ENCODE measurements at places on chromosomes 6 and 20. TPM values are rescaled to one million over a fixed set of nuclear protein-coding genes. Genes with fewer than 3 reads are reported as not detected.

Gene KIAA1755
- 14.7 TPM for total RNA-seq

Gene PHACTR1
- 2.3 TPM for total RNA-seq

Gene PRRT1
- total RNA-seq, result 4.8 TPM

Gene MUC22
- not detected for total RNA-seq

Gene DZANK1
- 2.0 TPM for total RNA-seq

Gene CLVS2
- total RNA-seq, result 0.50 TPM

Gene KHDC1L
- not detected for total RNA-seq

Gene LRRC73
- 0.16 TPM for total RNA-seq

Gene GPSM3
- total RNA-seq, result 12.9 TPM

Gene TM9SF4
- total RNA-seq, result 21.4 TPM

Gene PLEKHG1
- total RNA-seq, result 14.7 TPM

Gene KCNS1
- total RNA-seq, result not detected

DNA sequence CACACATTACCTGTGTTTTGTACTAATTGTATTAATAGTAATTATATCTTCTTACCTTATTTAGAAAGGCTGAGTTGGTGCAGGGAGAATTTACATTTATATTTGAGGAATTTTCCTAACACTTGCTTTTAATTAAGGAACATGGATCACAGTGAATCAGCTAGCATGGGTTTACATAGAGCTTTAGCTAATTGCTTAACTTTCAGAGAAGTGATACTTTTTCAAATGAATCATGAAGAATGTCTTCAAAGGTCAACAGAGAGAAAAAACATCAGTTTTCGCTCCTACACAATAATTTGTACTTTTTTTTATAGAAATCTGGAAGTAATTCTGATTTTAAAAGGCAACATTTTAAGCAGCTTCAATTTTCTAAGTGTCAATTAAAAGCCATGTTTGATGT lies 195.0 kb upstream of the HEY2 start:
- ATAC-seq, result no peak

- ATAC-seq, result no peak
These were observed 190.8 kb downstream of the GMDS start for GRCh38 chr6:2054516-2055067.

DNA sequence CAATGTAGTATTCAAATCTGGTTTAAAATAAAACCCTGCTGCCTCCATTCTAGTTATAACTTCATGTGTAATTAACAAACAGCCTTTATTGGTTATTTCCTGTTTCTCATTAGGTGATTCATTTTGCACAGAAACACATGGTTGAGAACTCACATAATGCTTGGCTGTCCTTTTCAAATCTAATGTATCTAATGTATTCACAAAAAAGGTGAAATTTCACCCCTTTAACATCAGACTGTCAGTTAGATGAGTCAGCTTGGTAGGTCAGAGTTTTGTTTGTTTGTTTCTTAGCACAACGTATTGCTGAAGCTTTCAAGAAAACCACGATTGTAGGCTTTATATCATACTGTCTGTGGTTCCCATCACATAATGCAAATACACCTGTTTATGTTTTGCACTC lies 78.7 kb upstream of the TMEM30A start:
- no peak for ATAC-seq

- ATAC-seq, result no peak
These were observed 21.6 kb upstream of the TRIM27 start for GRCh38 chr6:28945349-28945748.

DNA sequence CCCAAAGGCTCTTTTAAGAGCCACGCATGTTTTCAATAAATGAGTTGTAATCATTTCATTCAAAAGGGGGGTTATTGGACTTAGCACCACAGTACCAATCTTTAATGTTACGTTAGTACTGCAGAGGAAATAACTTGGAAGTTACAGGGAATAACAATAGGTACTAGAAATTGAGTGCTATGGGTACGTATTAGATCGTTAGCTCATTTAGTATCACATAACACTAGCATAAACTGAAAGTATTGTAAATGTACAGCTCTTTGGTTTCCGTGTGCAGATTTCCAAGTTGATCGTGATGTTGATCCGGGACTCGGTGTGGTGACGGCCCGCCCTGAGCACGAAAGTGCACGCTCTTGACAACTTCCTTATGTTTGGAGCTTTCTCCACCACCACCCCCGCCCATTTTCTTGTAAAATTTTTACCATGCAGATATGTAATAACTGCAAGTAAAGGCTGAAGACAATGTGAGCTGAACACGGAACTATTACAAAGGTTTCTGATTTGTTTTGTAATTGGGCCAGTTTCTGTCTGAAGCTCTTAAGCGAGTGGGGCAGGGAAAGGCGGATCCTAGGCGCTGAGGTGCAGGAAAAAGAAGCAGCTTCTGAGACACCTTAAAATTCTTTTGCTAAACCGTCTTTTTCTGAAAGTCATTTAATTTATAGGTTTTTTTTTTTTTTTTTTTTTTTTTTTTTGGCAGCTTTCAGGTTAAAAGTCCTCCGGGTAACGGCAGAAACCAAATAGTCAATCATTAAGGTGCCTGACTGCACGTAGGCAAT lies 71.5 kb downstream of the HFE start:
- ATAC-seq, result no peak

- ATAC-seq, result peak; percentile 51
These were observed 153.0 kb downstream of the BCAS1 start for GRCh38 chr20:53917145-53918019.

DNA sequence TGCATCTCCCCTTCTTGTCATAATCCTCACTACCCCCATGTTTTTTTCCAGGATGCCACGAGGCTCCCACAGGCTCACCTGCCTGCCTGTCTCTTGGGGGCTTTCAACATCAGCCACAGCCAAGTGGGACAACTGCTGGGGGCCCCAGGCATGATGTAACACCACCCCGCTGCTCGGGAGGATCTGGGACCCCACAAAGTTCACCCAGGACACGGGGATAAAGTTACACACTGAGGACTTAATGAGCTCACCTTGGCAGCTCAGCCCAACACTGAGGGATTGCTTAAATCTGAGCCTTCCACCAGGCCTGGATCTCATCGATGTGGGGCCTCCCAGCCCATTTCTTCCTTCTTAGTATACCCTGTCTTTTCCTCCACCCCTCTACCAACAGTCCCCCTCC lies 56.4 kb upstream of the NNAT start:
- no peak for ATAC-seq

- peak; percentile 96 for ATAC-seq
These were observed 29.6 kb downstream of the RAMACL start for GRCh38 chr6:166556863-166557322.

DNA sequence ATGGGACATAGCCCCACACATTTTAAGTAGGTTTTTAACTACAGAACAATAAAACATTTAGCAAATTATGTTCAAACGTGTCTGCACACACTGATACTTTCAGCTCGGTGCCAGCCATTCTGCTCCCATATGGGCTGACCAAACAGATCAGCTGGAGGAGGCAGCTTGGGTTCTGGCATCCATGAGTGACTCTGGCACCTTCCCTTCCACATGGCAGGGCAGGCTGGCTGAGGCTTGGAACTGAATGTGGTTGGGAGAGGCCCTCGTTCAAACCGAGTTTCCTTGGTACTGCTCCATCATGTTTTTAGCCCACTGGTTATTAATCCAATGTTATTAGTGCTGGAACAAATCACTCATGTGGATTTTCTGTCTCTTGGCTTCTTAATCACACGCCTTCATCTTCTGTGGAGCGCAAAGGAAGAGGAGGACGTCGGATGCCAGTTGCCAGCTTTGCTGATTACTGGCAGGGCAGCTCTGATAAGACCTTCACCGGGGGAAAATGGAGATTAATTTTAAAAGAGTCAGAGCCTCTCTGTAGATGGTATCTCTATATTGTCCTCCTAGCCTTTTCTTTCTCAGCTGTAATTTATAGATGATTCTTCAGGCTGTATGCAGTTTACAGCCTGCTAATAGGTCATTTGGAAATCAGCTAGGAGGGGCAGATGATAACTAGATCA lies 93.1 kb upstream of the TIAM2 start:
- no peak for ATAC-seq

GRCh38 chr20:32963176-32963575 lies 41.1 kb downstream of the SUN5 start:
- ATAC-seq, result no peak

GRCh38 chr6:75393806-75394205 lies 99.8 kb downstream of the FILIP1 start:
- ATAC-seq, result no peak

- no peak for ATAC-seq
These were observed 13.8 kb downstream of the RNASET2 start for GRCh38 chr6:166942393-166943168.

DNA sequence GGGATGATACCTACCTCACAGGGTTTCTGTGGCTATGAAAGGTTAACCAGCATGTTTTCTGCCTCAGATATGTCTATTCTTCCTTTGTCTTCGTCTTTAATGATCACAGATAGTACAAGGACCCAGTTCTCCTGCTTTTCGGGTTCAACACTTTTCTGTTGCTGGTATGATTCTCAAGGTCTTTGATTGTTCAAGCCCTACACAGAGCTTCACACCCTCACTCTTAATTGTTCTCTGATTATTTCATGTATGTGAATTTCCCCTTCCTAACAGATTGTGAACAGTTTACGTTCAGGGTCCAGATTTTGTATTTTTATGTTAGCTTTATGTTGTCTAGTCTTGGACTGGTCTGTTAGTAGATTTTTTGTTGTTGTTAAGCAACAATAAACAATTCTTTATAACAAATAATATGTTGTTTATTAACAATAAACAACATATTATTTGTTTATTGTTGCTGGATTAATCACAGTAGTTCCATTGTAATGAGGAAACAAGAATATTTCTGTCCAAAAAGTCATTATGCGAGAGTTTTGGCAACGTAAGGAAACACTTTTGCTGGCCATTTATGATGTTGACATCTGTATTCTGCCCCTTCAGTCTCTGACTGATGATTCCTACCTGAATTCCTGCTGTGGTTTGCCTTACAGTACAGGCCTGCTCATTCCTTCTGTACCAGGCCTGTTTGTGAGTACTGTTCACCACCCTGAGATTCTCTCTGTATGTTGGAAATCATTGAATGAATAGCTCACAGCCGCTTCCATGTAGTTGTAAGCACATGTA lies 27.2 kb upstream of the TULP4 start:
- no peak for ATAC-seq

GRCh38 chr6:33390173-33390572 lies 1.4 kb upstream of the KIFC1 start:
- no peak for ATAC-seq

DNA sequence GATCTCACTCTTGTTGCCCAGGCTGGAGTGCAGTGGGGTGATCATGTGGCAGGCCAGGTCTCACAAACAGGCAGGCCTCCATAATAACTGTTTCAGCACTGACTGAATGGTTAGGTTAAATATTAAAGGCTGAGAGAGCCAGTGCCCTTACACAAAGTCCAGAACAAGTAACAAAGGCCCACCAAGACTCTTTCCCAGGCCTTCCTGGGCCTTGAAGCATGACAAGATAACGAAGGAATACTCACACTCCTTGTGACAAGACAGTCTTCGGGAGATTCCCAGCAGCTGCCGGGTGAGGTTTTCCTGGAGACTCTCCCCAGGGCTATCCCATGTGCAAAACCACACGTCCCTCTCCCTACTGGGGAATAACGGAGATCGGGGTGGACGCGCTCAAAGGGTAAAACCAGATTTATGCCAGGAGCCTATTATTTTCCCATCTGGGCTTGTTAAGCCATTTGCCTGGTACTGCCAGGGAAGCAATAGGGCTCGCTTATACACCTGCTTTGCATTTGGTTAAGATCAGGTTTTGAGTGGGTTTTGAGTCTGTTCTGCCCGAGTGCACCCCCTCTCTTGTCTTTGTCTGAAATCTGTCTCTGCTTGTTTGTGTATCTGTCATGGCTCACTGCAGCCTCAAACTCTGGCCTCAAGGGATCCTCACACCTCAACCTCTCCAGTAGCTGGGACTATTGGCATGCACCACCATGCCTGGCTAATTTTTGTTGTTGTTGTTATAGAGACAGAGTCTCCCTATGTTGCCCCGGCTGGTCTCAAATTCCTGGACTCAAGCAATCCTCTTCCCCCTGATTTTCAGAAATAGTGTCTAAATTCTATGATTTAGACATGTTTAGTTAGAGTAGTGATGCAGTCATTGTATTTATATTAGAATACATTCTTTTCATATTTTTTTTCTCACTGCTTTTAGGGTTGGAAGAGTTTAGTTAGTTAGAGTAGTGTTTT lies 1.4 kb upstream of the ENPP3 start:
- no peak for ATAC-seq

- no peak for ATAC-seq
These were observed 75.4 kb downstream of the TMEM244 start for GRCh38 chr6:129785756-129786135.

- no peak for ATAC-seq
These were observed 280.0 kb upstream of the SPTLC3 start for GRCh38 chr20:12728782-12729181.

- peak; percentile 60 for ATAC-seq
These were observed 24.9 kb upstream of the FUCA2 start for GRCh38 chr6:143536461-143536865.

- ATAC-seq, result no peak
These were observed 13.0 kb upstream of the PPP1R14C start for GRCh38 chr6:150129616-150130505.

- ATAC-seq, result no peak
These were observed 11.5 kb upstream of the HLA-B start for GRCh38 chr6:31368461-31368860.

GRCh38 chr20:50215101-50215690 lies 24.6 kb downstream of the CEBPB start:
- no peak for ATAC-seq

GRCh38 chr6:105898286-105898685 lies 187.8 kb upstream of the PRDM1 start:
- ATAC-seq, result no peak

GRCh38 chr20:64188682-64189529 lies 24.7 kb downstream of the MYT1 start:
- ATAC-seq, result no peak

DNA sequence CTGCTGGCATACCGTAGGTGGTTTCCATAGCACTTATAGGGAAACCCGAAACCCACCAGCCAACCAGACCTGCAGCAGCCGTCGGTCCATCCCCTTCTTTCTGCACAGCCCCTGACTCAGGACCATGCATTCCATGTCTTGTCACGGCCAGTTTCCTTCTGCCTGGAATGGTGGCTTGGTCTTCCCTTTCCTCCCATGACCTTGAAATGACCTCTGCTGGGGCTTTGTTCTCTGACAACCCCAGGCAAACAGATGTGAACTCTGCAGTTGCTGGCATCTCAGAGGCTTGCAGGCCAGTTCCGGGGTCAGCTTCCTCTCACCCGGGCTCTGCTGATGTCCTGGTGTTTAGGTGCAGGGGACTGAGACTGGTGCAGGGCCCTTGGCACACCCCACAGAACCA lies 250.8 kb downstream of the SMOC2 start:
- ATAC-seq, result no peak
